ENCODE measurements at places on chromosomes 7 and 10.

DNA sequence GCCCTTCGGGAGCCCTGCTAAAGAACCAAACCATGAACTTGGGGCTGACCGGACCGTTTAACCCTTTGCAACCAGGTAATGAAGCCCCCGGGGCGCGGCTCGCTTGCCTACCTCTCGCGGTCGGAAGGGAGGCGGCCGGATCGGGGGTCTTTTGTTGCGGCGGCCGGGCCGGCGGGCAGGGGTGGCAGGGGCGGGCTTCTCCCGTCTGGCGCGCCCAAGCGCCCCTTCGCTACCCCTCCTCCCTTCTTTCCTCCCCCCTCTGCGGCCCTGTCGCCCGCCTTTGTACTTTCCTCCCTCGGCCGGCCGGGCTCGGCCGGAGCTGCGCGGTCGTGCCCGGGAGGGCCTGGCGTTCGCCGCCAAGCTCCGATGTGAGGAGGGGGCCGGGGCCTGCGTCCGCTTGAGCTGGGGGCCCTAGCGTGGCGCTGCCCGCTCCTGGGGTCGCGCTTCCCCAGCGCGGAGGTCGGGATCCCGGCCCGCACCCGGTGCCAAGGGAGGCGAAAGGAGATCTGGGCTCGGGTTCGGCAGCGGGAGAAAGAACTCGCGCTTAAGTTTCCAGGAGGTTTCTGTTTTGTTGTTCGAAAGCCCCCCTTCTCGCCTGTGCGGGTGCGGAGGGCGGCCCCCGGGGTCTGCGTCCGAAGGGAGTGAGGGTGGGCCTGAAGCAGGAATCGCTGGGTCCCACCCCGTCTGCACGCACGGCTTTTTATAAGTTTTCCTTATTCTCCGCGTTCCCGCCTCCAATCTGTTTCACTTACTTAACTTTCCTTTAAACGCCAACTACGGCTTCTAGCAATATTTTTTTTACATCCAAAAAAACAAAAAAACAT lies 436.8 kb upstream of the GALNT17 start:
- no peak for DNase-seq

- no peak for DNase-seq
Measured at GRCh38 chr7:135282561-135283254, 49.1 kb downstream of the STRA8 start.

DNA sequence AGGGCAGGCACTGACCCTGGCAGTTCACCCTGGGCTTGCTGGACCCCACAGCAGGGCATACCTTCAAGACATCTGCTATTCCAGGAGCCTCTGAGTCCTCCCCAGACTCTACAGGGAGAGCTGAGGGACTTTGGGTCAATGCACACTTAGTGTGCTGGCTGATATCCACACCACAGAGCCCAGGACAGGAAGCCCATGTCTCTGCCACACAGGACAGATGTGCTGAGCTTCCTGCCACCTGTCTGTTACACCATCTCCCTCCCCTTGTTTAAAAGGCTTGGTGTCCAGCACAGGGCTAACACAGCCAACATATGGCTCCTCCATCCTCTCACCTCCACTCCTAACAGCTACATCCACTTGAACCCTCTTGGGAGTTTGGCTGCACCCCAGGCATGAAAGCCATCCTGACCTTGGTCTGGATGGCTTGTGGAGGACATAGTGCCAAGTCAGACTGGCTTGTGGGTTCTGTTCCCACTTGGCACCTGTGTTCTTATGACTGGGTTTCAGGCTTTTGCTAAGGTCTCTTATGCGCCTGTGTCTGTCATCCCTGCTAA lies 529.8 kb downstream of the GALNT17 start:
- no peak for DNase-seq

DNA sequence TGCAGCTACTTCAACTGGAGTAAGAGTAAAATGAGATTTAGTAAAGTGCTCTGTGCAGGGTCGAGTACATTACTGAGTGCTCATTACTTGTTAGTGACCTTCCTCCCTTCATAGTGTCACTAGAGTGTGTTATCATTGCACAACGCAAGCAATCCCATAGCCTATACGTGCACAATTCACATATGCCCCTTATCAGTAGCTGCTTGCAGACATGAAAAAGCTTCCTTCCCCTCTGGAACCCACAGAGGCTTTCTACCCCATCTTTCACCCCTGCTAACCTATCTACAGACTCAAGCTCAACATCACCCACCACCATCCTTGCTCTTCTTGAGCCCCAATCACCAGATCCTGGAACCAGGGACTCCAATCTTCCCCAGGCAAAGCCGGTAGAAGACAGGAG lies 59.3 kb downstream of the C7orf25 start:
- DNase-seq, result no peak

DNA sequence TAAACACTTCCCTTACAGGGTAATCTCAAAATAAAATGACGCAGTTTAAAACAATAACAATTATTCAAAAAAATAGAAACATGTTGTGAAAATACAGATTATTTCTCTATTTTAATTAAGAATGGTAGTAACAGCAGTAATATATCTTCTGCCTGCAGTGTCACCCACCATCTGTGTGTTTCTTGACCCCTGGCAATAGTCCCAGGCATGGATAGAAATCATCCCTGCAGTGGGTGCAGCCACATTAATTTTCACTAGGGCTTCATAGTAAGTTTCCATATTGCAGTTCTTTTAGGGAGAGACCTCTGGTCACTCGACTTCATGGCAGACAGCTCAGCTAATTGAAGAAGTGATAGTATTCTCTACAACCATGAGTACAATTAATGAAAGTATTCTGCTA lies 470.1 kb upstream of the TEX47 start:
- no peak for DNase-seq

GRCh38 chr10:125565046-125565445 lies 117.9 kb downstream of the TEX36 start:
- DNase-seq, result no peak

- DNase-seq, result no peak
Measured at GRCh38 chr7:122311050-122311700, 6.6 kb upstream of the FEZF1 start.

- DNase-seq, result no peak
Measured at GRCh38 chr10:102246261-102246660, 929 bp downstream of the GBF1 start.

DNA sequence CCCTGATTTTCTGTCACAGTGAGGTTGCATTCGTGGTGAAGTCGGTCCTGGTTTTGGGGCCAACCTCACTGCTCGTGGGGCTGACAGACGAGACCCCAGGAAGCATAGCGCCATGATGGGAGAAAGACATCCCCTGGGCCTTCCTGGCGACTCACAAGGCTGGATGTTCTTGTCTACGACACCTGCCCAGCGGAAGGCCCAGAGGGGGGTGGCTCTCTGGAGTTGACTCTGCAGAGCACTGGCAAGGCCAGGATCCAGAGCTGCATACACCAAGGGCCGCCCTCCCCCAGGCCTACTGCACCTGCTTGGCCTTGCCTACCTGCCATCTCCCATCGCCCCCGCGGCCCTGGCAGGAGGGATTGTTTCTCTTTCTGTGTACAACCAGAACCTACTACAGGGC lies 608.9 kb downstream of the PTPRN2 start:
- DNase-seq, result no peak

GRCh38 chr10:30166929-30167328 lies 107.5 kb upstream of the JCAD start:
- DNase-seq, result no peak

- DNase-seq, result no peak
Measured at GRCh38 chr7:92623544-92623943, 33.4 kb upstream of the FAM133B start.

DNA sequence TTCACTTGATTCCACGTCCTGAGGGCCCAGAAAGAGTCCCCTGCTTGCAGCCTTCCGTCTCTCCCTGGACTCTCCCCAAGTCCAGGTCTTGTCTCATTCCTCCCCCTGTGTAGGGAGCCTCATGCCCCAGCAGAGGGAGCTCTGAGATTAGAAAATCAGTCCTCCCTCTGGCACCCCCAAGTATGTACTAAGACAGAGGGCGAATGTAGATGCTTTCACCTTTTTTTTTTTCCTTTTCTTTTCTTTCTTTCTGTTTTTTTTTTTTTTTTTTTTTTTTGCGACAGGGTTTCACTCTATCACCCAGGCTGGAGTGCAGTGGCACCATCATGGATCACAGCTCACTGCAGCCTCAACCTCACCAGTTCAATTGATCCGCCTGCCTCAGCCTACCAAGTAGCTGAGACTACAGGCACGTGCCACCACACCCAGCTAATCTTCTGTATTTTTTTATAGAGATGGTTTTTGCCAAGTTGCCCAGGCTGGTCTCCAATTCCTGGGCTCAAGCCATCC lies 10.3 kb downstream of the SFXN3 start:
- peak; percentile 92 for DNase-seq

DNA sequence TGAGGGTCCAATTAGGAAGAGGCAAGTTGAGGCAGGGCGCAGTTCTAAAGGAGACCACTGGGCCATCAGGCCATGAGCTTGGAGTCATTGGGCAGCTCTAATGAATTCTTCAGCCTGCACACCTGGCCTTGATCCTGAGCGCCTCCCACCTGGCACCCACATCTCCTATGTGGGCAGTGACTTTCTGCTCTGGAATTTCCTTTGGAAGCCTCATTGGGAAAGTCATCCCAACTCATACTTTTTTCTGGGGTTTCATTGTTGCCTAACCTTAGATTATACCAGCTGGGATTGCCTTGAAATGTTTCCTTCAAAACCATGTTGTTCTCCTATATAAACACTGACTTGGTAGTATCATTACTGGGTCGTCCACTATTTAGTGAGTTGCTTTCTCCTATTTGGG lies 54.1 kb downstream of the PLPP4 start:
- DNase-seq, result no peak

DNA sequence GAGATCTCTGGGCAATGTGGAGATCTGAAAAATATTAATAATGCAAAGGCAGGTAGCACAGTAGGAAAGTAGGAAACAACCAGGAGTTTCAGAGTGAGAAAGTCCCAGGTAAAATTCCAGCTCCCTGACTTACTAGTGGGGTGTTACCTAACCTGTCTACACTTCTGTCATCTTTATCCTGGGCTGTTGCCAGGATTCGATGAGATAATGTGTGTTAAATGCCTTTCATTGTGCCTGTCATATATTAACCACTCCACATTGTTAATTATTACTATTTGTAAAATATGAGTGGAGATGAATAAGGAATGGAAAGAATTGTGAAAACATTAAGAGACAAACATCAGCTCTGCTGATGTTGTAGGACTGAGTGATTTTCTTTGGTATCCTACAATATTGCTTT lies 50.0 kb upstream of the FRMD4A start:
- DNase-seq, result no peak

DNA sequence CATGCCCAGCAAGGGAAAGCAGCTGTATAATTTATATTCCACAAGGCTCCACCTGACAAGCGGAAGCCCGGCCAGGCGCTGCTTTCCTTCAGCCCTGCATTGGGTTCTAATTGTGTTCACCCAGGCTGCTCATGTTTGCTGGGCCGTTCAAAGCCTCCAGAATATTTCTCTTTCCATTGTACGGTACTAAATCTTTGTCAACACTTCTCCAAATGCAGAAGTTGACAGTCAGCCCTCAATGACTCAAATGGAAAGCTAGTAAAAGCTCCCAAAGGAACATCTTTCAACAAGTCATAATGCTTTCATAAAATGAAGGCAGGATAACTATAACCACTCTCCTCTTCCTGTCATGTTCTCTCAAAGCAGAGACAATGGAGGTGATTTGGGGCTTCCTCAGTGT lies 17.8 kb upstream of the CPXM2 start:
- DNase-seq, result no peak

DNA sequence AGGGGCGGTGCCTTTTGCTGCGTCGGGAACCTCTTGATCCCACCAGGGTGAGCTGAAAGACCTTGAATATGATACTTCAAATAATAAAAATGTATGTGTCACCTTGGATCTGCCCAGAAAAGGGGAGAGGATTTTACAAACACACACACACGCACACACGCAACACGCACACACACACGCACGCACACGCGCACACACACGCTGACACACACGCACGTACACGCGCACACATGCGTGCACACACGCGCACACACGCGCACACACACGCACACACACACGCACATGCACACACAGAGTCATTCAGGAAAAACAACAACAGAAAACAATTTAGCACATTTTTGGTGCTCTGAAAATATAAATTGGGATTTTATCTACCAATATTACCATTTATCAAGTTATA lies 379.5 kb downstream of the PAXIP1 start:
- no peak for DNase-seq

GRCh38 chr7:114574384-114574783 lies 159.8 kb downstream of the FOXP2 start:
- no peak for DNase-seq

- no peak for DNase-seq
Measured at GRCh38 chr7:36153571-36154097, 580 bp downstream of the EEPD1 start.

DNA sequence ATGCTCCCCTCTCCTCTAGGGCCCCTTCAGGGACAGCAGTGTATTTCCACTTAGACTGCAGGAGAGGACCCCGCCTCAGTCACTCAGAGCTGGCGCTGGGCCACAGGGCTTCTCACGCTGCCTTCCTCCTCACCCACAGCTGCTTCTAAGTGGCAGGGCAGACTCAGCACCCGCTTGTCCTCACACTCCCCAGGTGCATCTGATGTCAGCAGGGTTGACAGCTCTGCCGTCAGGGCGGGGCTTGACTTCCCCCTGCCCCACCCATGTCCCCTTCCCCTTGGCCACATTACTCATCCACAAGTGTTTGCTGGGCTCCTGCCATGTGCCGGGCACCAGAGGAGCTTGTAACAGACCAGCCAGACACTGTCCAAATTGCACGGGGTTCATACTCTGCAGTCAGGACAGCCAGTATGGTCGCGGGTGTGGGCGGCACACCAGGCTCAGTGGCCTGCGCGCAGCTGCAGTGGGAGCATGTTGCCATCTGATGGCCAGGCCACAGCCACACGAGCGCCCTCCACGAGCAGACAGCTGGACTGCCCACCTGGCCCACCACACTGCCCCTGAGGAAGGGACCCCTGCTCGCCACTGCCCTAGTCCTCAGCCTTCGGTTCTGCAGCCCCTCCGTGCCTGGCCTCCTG lies 29.3 kb upstream of the TTYH3 start:
- DNase-seq, result no peak

Measured in right atrium auricular region (tissue), 2 donors.